ENCODE measurements at places on chromosomes 1 and 21.

GRCh38 chr1:40143891-40144575 lies 17.2 kb upstream of the RLF start:
- no peak for DNase-seq

DNA sequence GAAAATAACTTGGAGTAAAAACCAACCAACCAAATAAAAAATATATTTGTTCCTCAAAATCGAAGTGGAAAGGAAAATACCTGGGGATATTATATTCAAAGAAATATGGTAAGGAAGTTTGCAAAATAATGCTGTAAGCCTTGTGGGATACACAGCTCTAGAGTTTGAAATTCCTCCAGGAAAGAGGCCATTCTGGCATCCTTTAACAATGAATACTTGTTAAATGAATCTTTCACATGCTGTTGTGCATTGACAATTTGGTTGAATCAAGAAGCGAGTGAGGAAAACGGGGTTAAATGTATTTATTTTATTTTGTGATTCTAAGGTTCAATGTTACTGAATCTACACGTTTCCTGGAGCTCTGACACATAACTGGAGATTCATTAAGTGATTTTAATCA lies 30.5 kb upstream of the NTNG1 start:
- no peak for DNase-seq

GRCh38 chr1:46190539-46190938 lies 7.7 kb downstream of the POMGNT1 start:
- no peak for DNase-seq

DNA sequence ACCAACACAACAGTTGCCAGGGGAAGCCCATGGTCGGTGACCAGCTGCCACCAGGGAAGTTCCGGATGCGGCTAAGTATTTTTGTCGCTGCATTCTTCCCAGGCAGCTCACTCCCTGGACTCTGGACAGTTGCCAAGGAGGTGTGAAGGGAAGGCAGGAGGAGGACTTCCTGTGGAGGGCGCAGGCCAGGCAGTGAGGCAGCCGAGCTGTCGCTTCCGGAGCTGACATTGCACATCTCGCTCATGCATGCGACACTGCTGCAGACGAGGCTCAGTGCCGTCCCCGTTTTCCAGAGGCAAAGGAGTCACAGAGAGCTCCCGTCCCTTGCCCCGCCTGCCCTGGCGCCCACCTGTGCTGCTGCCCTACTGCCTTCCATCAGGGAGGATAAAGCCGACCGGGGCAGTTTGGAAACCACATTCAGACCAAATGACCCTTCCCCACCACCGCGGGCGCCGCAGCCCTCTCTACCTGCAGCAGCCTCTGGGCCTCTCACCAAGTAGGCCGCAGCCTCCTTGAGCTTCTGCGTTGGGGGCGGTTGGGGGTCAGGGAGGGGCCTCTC lies 81.4 kb downstream of the NENF start:
- no peak for DNase-seq

- no peak for DNase-seq
Measured at GRCh38 chr1:206082831-206083695, 30.1 kb downstream of the RHEX start.

- no peak for DNase-seq
Measured at GRCh38 chr1:78007677-78008341, 3.1 kb downstream of the DNAJB4 start.

GRCh38 chr21:26421724-26422123 lies 151.4 kb downstream of the CYYR1 start:
- no peak for DNase-seq

- no peak for DNase-seq
Measured at GRCh38 chr1:173354937-173355280, 122.2 kb upstream of the PRDX6 start.
